ENCODE measurements at places on chromosomes 16 and 17. TPM values are rescaled to one million over a fixed set of nuclear protein-coding genes. Genes with fewer than 3 reads are reported as not detected.

The YPEL3 gene
- total RNA-seq = 32.6 TPM

The CLEC18C gene
- 0.05 TPM for total RNA-seq

The RTN4RL1 gene
- total RNA-seq = 0.52 TPM

- no peak overlapping the region for H3K27ac ChIP-seq
- no peaks in the 10 kb centered on the region for H3K27me3 ChIP-seq
- H3K4me3 ChIP-seq = no peak overlapping the region
- H3K4me1 ChIP-seq = peaks cover 3% of the 10 kb centered on the region
- no peaks in the 10 kb centered on the region for H3K36me3 ChIP-seq
These were observed 250.4 kb downstream of the MRTFB start for GRCh38 chr16:14321542-14321941.

DNA sequence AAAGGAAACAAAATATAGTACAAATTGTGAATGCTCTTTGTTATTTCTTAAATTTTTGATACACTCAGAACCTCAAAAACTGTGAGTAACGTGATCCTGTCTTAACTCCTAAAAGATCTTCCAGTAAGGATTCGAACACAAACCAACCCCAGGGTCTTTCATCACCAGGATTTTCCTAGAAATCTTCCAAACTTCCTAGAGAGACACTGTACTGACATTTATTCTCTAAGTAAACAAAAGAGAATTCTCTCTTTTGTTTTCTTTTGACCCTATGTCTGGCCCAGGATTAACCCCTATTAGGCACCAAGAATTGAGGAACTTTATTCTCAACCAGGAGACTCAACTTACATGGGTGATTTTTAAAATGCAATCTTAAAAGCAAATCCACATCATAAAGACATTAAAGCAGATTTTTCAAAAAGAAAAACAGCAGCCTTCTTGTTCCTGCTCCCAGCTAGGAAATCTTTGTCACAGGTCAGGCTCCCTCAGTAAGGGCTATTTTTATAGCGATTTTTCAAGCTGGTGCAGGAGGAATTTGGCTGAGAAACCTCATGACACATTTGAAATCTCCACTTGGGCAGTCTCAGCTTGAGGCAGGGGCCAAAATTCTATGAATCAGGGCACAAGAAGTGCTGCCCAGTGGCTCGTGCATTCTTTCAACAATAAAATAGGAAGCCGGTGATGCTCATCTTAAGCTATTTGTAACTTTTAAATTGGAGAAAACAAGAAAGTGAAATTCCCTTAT lies 6.2 kb upstream of the SMG1 start:
- H3K27ac ChIP-seq = no peak overlapping the region
- no peaks in the 10 kb centered on the region for H3K36me3 ChIP-seq
- no peak for DNase-seq
- H3K4me1 ChIP-seq = no peaks in the 10 kb centered on the region

DNA sequence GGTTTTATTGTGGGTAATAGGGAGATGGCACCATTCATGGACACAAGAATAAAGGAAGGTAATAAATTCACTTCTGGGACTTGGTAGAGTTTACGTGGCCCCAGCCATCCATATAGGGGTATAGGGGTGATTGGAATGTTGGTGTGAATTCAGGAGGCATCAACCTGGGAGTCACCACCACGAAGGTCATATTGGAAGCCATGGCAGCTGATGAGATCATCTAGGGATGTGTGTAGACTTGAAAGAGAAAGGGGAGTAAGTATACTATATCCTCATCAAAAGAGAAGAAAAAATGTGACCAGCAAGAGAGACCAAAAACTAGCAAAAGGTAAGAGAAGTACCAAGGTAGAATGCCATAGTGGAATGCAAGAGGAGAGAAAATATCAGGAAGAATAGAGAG lies 26.6 kb upstream of the GINS3 start:
- no peaks in the 10 kb centered on the region for H3K4me1 ChIP-seq
- no peaks in the 10 kb centered on the region for H3K27me3 ChIP-seq
- H3K4me3 ChIP-seq = no peak overlapping the region
- DNase-seq = no peak
- no peak overlapping the region for H3K27ac ChIP-seq

DNA sequence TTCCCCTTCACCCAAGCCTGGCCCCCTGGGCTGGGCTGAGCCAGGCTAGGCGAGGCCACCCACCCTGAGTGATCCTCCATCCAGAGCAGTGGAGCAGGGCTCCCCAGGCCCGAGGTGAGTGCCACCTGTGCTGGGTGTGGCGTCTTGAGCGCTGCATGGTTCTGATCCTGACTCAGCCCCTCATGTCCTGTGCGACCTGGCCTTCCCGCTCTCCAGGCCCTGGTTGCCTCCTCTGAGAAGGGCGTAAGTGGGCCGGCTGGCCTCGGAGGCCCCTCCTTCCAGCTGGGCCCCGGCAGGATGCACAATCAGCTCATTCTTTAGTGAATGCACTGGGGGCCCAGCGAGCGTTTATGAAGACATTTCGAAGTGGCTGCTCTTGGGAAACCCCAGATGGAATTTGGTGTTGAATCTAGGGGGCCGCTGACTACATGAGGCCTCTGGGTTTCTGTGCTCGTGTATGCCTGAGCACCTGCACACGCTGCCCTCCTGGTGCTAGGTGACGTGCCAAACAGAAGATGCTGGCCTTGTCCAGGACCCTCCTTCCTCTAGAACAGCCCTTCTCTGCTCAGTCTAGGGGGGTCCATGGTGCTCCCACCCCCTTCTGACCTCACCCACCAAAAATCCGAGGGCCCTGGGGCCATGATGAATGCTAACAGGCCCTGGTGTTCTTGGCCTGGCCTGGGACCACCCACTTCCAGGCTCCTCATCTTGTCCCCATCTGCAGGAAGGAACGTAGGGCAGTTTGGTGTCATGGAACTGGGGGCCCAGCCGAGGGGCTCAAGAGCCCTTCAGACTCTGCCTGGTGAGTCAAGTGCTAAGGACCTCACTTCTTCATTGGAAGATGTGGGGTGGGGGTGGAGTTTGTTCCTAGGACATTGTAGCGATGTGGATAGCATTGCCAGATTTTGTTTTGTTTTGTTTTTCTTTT lies 3.6 kb upstream of the TMEM92 start:
- peaks cover 37% of the 10 kb centered on the region for H3K27me3 ChIP-seq
- DNase-seq = no peak
- no peaks in the 10 kb centered on the region for H3K36me3 ChIP-seq
- no peaks in the 10 kb centered on the region for H3K4me1 ChIP-seq
- H3K27ac ChIP-seq = no peak overlapping the region

The MT4 gene
- total RNA-seq = 7.5 TPM

- H3K4me3 ChIP-seq = no peak overlapping the region
- no peaks in the 10 kb centered on the region for H3K27me3 ChIP-seq
- no peak for DNase-seq
- H3K4me1 ChIP-seq = no peaks in the 10 kb centered on the region
- peaks cover 67% of the 10 kb centered on the region for H3K36me3 ChIP-seq
- no peak overlapping the region for H3K27ac ChIP-seq
These were observed 27.5 kb downstream of the GGA2 start for GRCh38 chr16:23482778-23483177.

Measured in thymus (tissue), 14 donors.